ENCODE measurements at places on chromosomes 6 and 20.

DNA sequence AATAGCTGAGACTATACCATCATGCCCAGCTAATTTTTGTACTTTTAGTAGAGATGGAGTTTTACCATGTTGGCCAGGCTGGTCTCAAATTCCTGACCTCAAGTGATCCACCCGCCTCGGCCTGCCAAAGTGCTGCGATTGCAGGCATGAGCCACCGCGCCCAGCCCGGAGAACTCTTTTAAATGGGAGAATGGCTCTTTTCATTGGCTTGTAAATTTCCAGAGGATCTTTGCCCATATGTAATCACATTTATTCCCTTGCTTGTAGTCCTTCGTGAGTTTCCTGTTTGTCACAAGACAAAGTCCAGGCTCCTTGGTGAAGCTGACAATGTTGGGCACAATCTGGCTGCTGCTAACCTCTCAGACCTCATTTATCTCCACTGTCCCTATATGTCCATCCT is 135.1 kb downstream of the CEP57L1 start:
- DNase-seq, result no peak

DNA sequence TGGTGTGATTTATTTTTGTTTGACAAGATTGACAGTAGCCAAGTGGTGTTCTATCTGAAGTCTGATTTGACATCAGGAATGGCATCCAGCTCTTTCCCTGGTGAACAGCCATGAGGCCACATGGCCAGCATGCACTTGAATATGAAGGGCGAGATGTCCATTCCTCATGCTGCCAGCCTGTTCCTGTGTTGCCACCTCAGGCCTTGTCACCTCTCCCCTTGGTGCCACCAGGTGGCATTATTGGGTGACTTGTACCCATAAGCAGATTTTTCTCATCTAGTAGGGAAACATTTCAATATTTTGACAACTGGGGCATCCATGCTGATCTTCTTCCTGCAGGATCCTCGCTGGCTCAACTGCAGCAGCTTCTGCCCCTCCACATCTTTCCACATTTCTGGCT is 199.1 kb downstream of the ERMARD start:
- DNase-seq, result peak; percentile 4

GRCh38 chr6:164825386-164825785 is 484.0 kb downstream of the C6orf118 start:
- no peak for DNase-seq

DNA sequence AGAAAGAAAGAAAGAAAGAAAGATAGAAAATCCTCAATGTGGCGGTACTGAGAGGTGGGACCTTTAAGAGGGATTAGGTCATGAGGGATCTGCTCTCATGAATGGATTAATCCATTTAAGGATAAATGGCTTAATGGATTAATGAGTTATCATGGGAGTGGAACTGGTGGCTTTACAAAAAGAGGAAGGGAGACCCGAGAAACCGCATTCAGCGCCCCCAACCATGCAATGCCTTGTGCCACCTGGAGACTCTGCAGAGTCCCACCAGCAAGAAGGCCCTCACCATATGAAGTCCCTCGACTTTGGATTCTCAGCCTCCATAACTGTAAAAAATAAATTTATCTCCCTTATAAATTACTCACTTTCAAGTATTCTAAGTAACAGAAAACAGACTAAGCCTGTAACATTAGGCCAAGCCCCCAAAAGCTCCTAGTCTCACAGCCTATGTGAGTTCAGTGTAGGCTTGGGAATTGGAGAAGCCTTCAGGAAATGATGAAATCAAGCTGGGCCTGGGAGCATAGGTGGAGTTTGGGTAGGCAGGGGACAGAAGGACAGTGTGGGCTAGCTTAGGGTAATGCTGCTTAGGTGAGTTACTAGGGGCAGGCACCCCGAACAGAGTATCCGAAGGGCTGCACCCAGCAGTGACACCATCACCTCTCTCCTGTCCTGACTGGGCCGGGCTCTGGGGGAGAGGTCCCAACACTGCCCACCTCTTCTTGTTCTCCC is 36.2 kb upstream of the RNF24 start:
- no peak for DNase-seq

- DNase-seq, result peak; percentile 38
Observed at GRCh38 chr6:38034274-38034914, 214.9 kb downstream of the ZFAND3 start.

- DNase-seq, result peak; percentile 39
Observed at GRCh38 chr6:36839749-36840431, 646 bp upstream of the CPNE5 start.

DNA sequence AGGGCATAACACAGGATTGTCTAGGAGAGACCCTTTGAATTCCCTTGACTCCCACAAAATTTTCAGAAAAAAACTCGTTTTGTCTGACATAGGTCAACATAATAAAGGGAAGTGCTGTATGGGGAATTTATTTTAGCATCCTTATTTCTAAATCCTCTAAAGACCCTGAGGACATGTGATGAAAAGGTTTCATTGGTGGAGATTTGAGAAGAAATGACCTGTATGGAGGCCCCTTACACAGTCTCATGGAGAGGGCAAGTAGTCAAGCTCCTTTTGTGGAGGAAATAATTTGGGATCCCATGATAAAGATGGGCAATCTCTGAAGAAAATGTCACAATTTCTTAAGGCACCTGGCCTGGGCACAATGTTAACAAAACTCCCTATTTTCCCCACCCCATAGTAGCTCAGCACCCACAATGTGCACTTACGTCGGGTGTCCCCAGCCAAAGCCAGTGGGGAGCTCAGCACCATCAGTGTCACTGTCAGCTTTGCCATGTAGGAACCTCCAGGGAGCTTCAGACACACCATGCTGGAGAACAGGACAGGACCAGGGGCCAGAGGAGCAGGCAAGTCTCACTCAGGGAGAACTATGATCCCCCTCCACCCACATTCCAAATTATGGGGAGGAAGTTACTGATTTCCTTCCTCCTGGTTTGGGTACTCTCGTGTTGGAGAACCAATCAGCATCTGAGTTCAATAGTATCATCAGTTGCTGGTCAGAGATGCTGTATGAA is at the start of gene HLA-DRB5:
TSS of gene HLA-DRB5 (minus strand) at position 591 of the 734 bp plus-strand sequence. CDS start at position 528, 63 bp downstream.
- no peak for DNase-seq

GRCh38 chr6:166989427-166990032 is 9.7 kb upstream of the CEP43 start:
- DNase-seq, result peak; percentile 23

DNA sequence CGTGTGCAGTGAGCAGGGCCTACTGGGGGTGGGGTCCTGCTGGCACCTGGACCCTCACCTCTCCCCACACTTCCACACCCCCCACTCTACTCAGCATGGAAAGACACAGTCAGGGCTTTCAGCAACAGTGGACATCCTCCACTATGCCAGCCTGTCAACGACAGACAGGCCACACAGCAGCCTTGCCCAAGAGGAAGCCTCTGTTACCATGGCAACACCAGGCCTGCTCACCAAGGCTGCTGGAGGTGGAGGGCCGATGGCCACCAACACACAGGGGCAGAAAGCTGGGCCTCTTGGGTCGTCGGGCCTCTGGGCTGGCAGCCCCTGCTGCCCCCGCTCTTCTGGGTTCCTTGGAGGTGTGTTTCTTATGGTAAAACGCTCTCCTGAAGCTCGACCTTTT is 13.6 kb downstream of the BNIP5 start:
- peak; percentile 21 for DNase-seq

DNA sequence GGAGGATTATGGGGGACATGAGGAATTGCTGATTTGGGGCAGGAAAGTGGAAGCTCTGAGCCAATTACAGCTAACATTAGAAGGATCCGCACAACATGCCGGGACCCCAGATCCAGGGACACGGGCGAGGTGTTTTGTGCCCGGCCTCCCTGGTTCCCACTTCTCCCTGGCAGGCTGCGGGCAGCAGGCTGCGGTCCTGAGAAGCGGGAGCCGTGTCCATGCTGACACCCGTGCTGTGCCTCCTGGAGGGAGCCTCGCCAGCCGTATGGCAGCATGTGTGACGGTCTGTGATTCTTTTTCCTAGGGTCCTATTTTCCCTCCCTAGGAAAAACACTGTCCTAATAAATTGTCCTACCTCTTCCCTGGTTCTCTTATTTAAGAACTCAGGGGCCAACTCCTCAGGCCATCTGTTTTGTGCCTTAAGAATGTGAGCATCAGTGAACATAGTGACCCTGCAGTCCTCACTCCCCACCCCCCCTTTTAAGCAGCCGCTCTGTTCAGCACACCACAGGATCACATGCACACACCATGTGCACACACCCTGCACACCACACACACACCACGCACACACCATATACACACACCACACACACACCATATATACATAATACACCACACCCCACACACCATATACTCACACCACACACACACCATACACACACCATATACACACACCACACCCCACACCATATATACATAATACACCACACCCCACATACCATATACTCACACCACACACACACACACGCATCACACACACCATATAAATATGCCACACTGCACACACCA is 49.9 kb downstream of the DACT2 start:
- DNase-seq, result no peak

DNA sequence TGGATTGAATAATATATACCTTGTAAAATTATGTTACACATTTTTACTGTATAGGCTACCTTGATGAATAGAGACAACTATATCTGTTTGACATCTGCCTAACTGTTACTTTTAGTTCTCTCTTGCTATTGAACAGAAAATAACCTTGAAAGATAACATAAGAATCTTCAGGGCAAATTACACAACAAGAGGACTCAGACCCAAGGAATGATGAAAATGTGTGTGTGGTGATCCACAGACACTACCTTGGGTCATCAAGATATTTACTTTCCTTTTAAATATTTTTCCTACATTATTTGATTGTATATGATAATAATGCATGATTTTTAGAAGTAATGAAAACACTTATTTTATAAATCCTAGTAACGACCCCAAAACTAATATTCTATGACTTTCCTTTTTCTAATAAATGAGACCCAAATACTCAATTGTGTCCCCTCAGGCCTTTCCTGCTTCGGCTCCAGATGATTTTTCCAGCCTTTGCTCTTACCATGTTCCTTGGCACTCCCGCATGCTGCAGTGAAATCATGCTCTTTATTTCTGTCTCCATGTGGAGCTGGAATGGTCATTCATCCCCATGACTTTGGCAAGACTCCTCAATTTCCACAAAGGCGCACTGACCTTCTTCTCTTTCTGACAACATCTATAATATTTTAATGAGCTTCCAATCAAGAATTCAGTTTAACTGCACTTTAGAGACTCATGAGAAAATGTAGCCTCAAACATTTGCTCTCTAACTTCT is 187.6 kb downstream of the EPM2A start:
- peak; percentile 60 for DNase-seq

DNA sequence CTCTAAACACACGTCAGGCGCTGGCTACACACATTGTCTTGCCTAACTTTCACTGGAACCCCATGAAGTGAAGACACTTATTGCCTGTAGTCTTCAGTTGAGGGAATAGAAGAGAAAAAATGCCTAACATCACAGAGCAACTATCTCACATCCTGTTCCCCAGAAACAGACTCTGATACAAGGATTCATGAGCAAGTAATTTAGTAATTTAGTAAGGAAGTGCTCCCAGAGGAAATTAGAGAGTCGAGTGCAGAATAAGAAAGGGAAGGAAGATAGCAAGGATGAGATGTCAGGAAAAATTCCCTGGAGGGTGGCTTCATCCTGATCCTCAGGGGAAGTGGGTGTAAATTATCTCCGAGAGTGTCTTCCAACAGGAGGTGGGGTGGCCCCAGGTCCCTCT is 104.0 kb downstream of the FOXA2 start:
- DNase-seq, result no peak

DNA sequence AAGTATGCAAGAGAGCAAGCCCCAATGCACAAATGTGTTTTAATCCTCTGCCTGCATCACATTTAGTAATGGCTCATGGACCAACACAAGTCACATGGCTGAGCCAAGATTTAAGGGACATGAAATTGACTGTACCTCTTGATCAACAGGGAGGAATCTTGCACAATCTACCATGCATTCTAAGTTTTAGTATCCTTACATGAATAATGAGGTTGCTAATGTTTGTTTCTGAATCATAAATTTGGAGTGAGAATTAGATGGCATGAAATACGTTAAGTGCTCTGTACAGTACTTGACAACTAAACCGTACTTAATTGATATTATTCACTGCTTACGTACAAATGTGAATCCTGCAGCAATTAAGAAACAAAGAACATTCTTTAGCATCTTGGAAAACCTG is 553.8 kb upstream of the JAG1 start:
- DNase-seq, result no peak

- DNase-seq, result no peak
Observed at GRCh38 chr6:26570027-26570809, 26.5 kb upstream of the ABT1 start.

- DNase-seq, result no peak
Observed at GRCh38 chr6:39466631-39467030, 144.1 kb upstream of the KCNK16 start.

DNA sequence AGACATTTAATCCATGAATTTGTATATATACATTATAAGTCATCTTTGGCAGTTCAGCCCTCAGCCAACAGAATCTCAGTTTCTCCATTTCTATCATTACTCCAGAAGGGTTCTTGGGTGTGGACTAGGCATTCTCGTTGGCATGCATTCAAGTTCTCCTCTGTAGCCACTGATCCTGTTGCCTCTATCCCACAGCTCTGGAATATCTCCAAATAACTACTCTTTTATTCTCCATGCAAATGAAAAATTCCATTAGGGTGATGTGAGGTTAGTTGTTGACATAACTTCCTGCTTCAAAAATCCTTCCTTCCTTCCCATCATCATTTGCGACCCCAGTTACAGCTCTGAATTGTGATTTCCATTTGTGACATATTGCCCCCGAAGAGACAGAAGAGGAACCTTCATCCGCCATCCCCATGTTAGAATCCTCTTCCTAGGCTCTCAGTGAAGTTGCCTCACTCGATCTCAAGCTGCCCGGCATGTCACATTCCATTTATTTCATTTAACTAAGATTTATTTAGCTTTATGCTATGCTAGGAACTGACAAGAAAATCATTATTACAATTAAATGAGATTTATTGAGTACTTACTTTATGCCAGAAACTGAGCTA is 93.7 kb upstream of the EDN1 start:
- peak; percentile 84 for DNase-seq

GRCh38 chr20:61753316-61753942 is 312.3 kb downstream of the TAF4 start:
- peak; percentile 54 for DNase-seq

DNA sequence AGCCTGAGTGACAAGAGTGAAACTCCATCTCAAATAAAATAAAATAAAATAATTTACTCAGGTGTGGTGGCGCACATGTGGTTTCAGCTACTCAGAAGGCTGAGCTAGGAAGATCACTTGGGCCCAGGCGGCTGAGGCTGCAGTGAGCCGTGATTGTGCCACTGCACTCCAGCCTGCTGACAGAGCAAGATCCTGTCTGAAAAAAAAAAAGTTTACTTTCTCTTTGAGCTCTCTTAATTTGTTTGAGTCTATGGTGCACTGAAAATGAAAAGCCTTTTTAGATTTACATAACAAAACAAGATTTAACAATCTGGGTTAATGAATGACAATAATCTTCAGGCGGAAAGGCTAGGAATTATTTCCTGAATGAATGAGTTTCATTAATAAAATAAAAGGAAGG is 23.3 kb upstream of the NHSL1 start:
- DNase-seq, result no peak

- DNase-seq, result no peak
Observed at GRCh38 chr6:104928141-104928540, 28.8 kb upstream of the LIN28B start.

Data from EL (cell line).